ENCODE measurements at places on chromosomes 5 and 9. TPM values are rescaled to one million over a fixed set of nuclear protein-coding genes. Genes with fewer than 3 reads are reported as not detected.

Gene C5orf58
- polyA plus RNA-seq, result not detected

Gene RASGEF1C
- 5.3 TPM for polyA plus RNA-seq

Gene VAV2
- 35.2 TPM for polyA plus RNA-seq

Gene THBS4
- polyA plus RNA-seq, result 6.3 TPM

Gene SSNA1
- 195 TPM for polyA plus RNA-seq

Gene HTR4
- not detected for polyA plus RNA-seq

Gene IL31RA
- not detected for polyA plus RNA-seq

Gene NDFIP1
- polyA plus RNA-seq, result 99.7 TPM

Gene DEPDC1B
- 7.1 TPM for polyA plus RNA-seq

Gene PCDHA9
- 0.56 TPM for polyA plus RNA-seq

Gene IFNA14
- polyA plus RNA-seq, result not detected

Gene RASGRF2
- 0.42 TPM for polyA plus RNA-seq

Gene PLAC8L1
- polyA plus RNA-seq, result 1.2 TPM

Gene SLC25A48
- 1.0 TPM for polyA plus RNA-seq

Gene ZBTB34
- 19.5 TPM for polyA plus RNA-seq

Gene PCDHB15
- 13.7 TPM for polyA plus RNA-seq

Gene SLC4A9
- not detected for polyA plus RNA-seq

Gene MCCC2
- 8.3 TPM for polyA plus RNA-seq
